ENCODE measurements at places on chromosomes 7 and 10.

GRCh38 chr7:22935269-22935668, 78.7 kb downstream of the HYCC1 start:
- peak; percentile 4 for DNase-seq

GRCh38 chr10:43265799-43266721, 805 bp downstream of the RASGEF1A start:
- DNase-seq = no peak

DNA sequence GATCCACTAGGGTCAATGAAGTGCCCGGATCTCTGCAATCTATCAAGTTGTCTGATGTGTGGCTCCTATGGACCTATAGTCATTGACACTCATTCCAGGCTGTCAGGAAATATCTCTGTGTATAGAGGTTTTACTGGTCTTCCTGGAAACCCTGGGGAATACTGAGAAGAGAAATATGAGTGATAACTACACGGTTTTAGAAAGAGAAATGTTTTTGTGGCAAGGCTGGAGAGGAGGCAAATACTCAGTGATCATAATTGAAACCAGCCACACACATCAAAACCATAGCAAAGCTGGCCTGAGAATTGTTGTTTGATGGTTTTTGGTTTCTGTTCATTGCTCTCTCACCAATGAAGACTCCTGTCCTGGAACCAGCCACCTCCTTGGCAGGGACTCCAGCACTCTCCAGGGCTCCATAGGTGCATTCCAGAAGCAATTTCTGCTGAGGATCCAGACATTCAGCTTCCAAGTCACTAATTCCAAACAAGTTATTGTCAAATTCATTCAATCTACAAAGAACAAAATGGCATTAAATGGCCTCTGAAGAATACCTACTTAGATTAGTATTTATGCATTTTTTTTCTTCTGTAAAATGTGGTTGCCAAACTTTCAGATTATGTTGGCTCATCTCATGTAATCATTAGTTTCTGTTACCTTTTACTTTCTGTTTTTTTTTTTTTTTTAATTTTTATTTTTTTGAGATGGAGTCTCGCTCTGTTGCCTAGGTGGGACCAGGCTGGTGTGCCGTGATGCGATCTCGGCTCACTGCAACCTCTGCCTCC, 108.6 kb upstream of the ABI1 start:
- no peak for DNase-seq

GRCh38 chr10:6788731-6789130, 208.7 kb upstream of the PRKCQ start:
- no peak for DNase-seq

GRCh38 chr7:46864716-46865115, 717.2 kb downstream of the TNS3 start:
- no peak for DNase-seq

- peak; percentile 21 for DNase-seq
Measured at GRCh38 chr7:21497072-21497471, 45.8 kb upstream of the DNAH11 start.

All from amniotic epithelial cell (primary cell).